ENCODE measurements at places on chromosomes 2 and 18.

DNA sequence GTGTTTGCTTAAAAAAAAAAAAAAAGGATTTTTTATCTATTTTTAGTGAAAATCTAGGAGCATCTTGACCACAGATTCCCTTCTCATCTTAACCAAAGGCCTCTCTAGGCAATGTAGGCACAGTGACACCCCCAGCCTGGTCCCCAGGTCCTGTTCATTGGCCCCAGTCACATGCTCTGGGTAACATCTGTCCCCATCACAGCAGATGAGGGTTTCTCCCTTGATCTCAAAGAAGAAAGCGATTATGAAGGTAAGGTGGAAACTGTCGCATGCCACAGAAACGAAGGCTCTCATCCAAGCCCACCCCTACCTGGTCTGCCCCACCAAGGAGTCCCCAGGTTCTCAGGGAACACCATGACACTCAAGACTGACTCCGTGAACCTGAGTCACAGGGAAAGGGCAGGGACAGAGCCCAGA, 4.7 kb downstream of the HS6ST1 start:
- H3K27me3 ChIP-seq = no peaks in the 10 kb centered on the region
- no peak for DNase-seq
- H3K27ac ChIP-seq = peak overlapping the region; percentile 48

GRCh38 chr2:106130251-106130998, 63.7 kb downstream of the UXS1 start:
- H3K36me3 ChIP-seq = no peaks in the 10 kb centered on the region
- H3K4me3 ChIP-seq = no peak overlapping the region
- peak overlapping the region; percentile 86 for H3K27ac ChIP-seq

DNA sequence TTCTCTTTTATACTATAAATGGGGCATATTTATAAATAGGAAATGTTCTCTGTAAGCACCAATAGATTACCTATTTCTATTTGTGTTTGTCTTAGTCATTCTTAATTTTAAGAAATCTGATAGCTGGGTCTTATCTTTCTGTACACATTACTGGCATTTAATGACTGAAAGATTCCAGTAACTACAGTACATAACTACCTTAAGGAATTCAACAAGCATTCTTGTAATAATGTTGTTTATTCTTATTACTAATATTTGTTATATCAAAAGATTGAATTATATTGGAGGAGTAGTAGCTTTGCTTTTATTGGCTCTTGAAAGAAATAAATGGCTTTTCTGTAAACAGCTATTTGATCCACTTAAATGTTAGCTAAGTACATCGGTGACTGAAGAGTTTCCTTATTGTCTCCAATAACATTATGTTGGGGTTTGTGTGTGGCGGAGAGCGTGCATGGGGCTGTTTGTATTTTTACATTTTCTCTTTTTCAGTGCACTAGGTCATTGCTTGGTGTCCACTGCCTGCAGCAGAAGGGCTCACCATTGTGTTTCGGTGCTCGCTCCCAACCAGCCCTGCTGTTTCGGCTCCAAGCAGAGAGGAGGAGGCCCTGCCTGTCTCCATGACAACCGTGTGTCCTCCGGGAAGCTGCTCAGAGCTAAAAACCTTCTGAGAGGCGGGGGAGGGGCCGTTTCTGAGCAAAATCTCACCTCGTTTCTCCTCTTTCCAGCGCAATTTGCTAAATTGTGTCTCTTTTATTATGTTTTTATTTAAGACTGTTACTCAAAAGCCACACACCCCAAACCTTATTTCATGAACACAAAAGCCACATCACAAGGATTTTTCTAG, 112.5 kb upstream of the SLC38A11 start:
- no peak for DNase-seq
- H3K4me3 ChIP-seq = no peak overlapping the region
- H3K27ac ChIP-seq = no peak overlapping the region
- H3K27me3 ChIP-seq = no peaks in the 10 kb centered on the region
- no peaks in the 10 kb centered on the region for H3K36me3 ChIP-seq
- peaks cover 3% of the 10 kb centered on the region for H3K4me1 ChIP-seq

GRCh38 chr2:25692737-25693445, 19.5 kb upstream of the DTNB start:
- no peaks in the 10 kb centered on the region for H3K36me3 ChIP-seq
- H3K4me1 ChIP-seq = no peaks in the 10 kb centered on the region
- H3K27me3 ChIP-seq = peaks cover 2% of the 10 kb centered on the region
- H3K27ac ChIP-seq = no peak overlapping the region
- no peak for DNase-seq

- DNase-seq = peak; percentile 57
- no peaks in the 10 kb centered on the region for H3K36me3 ChIP-seq
- H3K27ac ChIP-seq = peak overlapping the region; percentile 94
- peak overlapping the region; percentile 98 for H3K4me3 ChIP-seq
- no peaks in the 10 kb centered on the region for H3K27me3 ChIP-seq
These were observed 862 bp upstream of the TMEM177 start for GRCh38 chr2:119678021-119678656.

DNA sequence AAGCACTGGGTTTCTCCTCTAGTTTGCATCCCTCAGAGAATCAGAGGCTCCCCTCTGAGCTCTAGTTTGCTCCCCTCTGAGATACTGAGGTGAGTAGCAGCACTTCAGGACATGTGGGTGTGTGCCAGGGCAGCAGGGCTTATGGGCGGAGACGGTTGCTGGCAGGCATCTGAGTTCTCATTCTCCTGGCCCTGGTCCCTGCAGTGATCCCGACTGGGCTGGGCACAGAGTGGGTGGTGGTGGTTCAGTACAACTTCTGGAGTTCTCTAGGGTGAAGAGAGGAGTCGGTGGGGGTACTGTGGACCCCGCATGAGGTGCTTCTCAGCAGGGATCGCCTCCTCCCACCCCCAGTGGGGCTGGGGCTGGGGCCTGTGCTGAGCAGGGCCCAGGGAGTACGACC, 47.9 kb downstream of the BOLA3 start:
- DNase-seq = peak; percentile 27
- H3K4me3 ChIP-seq = no peak overlapping the region
- H3K36me3 ChIP-seq = no peaks in the 10 kb centered on the region
- no peak overlapping the region for H3K27ac ChIP-seq
- peaks cover 16% of the 10 kb centered on the region for H3K4me1 ChIP-seq

- H3K27ac ChIP-seq = no peak overlapping the region
- H3K4me1 ChIP-seq = no peaks in the 10 kb centered on the region
- H3K36me3 ChIP-seq = no peaks in the 10 kb centered on the region
- no peak for DNase-seq
These were observed 125.3 kb downstream of the SH3RF3 start for GRCh38 chr2:109254174-109254904.

DNA sequence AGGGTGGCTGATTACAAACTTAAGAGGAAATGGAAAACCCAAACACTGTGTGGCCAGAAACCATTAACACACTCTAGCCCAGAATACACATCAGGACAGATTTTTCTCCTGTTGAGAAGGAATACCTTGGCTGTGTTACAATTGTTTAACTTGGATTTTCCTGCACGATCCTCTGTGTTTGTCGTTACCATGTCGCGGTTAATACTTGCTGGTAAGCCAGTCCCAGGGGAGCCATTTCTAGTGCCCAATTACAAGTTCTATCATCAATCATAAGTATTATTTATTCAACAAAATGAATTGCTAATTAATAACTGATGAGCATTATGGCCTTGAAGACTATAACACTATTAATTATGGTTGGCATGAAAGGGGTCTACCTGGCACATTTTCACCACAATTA, 146.8 kb downstream of the LNPK start:
- no peaks in the 10 kb centered on the region for H3K27me3 ChIP-seq
- H3K36me3 ChIP-seq = no peaks in the 10 kb centered on the region
- H3K4me1 ChIP-seq = no peaks in the 10 kb centered on the region
- H3K4me3 ChIP-seq = no peak overlapping the region
- no peak for DNase-seq
- no peak overlapping the region for H3K27ac ChIP-seq

DNA sequence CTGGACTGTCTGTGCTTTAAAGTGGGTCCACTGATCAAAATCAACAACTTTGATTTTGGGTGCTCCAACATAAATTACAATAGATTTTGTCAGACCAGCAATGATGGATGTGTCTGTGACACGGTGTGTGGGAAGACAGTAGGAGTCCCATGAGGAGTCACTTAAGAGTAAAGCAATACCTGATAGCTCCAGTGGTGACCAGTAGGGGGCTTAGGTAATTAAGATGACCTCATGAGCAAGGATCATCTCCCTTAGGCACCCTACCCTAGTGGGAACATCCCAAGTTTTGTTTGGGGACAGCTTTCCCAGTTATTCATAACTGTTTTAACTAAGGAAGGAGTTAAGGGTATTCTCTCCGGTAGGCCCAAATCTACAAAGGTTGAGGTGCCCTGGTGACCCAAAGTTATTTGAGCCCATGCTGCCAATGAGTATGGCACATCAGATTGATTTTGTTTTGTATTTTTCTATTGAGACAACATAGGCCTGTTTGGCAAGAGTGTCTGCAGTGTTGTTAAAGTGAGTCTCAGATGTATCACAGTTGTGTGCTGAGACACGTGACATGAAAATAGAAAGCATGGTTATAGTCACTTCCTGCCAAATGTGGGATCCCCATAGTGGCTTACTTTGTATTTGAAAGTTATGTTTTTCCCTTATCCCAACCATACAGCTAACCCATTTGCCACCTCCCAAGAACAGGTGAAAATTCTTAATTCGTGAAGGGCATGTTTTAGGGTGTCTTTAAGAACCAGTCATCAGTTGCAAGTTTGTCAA, 1337.6 kb upstream of the SLC39A10 start:
- H3K4me1 ChIP-seq = no peaks in the 10 kb centered on the region
- H3K27me3 ChIP-seq = no peaks in the 10 kb centered on the region
- H3K27ac ChIP-seq = no peak overlapping the region
- H3K36me3 ChIP-seq = no peaks in the 10 kb centered on the region
- no peak for DNase-seq
- H3K4me3 ChIP-seq = no peak overlapping the region

GRCh38 chr18:6174983-6175745, 239.5 kb downstream of the L3MBTL4 start:
- no peaks in the 10 kb centered on the region for H3K27me3 ChIP-seq
- DNase-seq = no peak
- H3K36me3 ChIP-seq = no peaks in the 10 kb centered on the region
- no peak overlapping the region for H3K27ac ChIP-seq

DNA sequence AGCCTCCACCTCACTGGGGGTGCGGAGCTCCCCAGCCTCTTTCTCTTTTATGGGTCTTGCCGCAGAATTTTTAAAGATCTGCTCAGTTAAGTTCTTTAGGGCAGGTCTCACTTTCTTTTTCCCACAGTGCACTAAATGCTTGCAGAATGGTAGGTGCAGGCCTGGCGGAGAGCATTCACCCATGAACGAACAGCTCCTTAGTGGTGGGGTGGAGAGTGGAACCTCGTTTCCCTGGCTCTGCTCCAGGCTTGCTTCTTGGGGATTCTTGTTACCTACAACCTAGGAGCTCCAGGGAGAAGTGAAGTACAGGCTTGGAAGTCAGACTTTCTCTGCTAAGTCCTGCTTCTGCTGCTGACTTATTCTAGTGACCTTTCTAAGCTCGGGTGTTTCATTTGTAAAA, 70.3 kb upstream of the PXDN start:
- no peak for DNase-seq
- H3K36me3 ChIP-seq = no peaks in the 10 kb centered on the region
- peaks cover 8% of the 10 kb centered on the region for H3K4me1 ChIP-seq

DNA sequence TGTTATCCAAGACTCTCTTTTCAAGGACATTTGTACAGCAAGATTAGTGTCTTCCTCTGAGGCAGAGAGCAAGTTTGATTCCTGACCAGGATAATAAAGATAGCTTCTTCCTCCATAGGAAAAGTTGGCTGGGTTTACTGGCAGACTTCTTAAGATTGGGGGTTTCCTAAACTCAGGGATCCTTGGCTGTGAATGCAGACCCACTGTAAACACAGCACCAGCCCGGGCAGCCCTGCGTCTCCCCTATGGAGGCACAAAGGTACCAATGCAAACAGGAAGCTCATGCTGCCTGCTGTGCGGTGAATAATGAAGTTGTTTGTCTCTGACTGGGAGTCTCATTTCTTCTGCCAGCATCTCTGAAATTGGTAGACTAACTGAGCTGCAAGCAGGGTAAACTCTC, 96.2 kb upstream of the ARHGAP28 start:
- H3K4me1 ChIP-seq = no peaks in the 10 kb centered on the region
- H3K27me3 ChIP-seq = no peaks in the 10 kb centered on the region
- H3K27ac ChIP-seq = no peak overlapping the region

Data from transverse colon (tissue), 4 donors.